Vagina (tissue), 2 donors: ENCODE measurements at places on chromosomes 12 and 14. TPM values are rescaled to one million over a fixed set of nuclear protein-coding genes. Genes with fewer than 3 reads are reported as not detected.

DNA sequence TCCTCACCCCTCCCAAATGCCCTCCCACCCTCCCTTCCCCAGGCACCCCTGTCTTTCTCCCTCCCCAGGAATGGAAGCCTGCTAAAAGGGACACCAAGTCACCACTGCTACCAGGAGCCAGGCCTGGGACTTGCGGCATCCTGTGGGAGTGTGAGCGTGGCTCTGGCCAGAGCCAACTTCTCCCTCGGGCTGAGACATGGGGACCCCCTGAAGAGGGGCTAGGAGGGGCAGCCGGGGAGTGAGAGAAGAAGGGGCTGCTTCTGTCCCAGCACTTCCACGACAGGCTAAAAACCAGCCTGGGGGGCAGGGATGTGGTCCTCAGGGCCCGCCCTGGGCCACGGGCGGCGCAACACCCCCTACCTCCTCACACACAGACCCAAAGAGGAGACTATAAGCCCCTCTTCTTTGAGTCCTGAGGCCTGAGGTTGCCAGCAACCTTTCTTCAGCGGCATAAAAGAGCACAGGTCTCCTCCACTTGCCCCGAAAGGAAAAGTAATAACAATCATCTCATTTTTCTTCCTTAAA lies 278.9 kb downstream of the DPF3 start:
- DNase-seq, result peak; percentile 64

DNA sequence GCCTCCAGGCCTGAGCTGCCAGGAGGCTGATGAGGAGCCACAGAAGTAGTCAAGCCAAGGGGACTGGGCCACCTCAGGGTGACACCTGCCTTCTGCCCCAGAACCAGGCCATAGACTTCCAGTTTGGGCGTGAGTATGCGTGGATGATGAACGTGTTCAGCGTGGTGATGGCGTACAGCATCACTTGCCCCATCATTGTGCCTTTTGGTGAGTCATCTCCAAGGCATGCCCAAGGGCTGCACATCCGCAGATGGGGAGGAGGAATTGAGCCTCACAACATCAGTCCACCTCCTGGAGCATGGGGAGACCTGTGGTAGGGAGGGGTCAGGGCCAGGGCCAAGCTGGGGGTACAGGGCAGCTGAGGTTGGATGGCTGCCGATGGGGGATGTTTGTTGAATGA lies 22.3 kb downstream of the NGB start:
- DNase-seq, result no peak

DNA sequence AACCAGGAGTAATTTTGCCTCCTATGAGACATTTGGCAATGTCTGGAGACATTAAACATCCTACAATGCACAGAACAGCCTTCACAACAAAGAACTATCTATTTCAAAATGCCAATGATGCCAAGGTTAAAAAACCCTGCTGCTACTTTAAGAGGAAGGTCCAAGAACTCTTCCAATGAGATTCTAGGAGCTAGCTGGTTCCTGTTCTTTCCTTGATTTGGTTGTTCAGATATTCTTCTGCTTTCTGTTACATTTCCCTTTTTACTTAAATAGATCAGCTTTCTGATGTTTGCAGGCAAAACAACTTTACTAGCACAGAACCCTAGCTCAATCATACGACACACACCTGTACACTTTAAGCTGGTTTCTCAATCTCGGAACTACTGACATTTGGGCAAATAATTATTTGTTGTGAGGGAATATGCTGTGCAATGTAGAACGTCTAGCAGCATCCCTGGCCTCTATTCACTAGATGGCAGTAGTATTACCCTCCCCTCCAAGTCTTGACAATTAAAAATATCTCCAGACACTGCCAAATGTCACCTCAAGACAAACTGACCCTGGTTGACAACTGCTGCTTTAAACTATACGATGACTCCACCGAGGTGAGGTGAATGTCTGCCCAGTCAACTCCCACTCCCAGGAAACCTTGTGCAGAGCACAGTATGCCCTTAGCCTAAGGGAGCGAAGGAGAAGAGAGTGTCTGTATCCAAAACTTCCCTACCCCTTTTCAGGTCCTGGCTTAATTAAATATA lies 4.4 kb downstream of the BLTP3B start:
- DNase-seq, result no peak

GRCh38 chr12:44655846-44656245 lies 220.3 kb downstream of the NELL2 start:
- DNase-seq, result no peak

DNA sequence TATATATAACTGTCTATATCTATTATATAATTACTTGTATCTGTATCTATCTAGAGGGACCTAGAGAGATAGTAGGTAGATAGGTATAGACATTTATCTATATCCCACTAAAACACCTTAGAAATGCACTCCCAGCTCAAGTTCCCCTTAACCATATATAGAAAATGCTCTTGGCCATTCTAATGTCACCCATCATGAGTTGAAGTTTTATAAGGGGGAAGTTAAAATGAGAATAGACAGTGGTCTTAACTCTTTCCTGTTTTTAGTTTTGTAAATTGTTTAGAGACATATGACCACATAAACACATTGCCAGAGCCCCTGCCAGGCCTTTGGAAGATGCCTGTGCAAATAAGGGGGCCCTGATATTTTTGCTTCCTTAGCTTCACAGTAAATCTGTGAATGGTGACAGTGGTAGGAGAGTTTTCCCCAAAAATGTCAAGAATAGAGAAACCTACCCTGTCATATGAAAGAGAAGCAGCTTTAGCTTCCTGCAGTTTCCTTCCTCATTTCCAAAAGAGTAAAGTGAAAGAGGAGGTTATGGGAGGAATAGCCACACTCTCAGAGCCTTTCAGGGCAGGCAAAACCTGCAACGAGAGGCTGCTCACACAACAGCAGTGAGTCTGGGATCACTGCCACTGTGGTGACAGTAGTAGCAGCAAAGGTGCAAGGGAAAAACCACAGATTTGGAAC lies 45.5 kb downstream of the MGST1 start:
- no peak for DNase-seq

GCH1 gene
- 22.1 TPM for total RNA-seq
